HCEC 1CT (cell line): ENCODE measurements at places on chromosomes 13 and 19.

GRCh38 chr19:38095411-38096308, 128.4 kb downstream of the DPF1 start:
- peak; percentile 31 for DNase-seq

DNA sequence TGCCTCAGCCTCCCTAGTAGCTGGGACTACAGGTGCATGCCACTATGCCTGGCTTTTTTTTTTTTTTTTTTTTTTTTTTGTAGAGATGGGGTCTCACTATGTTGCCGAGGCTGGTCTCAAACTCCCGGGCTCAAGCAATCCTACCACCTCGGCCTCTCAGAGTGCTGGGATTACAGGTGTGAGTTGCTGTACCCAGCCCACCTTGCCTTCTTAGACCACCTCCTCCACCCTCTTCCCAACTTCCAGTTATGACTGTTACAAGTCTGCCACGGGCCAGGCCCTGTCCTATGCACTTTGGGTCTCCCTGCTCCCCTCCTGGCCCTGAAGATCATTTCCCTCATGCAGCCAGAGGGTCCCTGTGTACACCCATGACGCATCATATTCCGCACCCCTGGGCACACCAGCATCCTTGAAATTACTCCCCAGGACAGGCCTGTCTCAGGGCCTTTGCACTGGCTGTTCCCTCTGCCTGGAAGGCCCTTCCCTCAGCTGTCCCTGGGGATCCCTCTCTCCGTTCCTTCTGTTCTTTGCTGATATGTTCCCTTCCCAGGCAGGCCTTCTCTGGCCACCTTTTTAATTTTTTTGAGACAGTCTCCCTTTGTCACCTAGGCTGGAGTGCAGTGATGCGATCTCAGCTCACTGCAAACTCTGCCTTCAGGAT, 3.0 kb downstream of the LGALS4 start:
- DNase-seq, result no peak

DNA sequence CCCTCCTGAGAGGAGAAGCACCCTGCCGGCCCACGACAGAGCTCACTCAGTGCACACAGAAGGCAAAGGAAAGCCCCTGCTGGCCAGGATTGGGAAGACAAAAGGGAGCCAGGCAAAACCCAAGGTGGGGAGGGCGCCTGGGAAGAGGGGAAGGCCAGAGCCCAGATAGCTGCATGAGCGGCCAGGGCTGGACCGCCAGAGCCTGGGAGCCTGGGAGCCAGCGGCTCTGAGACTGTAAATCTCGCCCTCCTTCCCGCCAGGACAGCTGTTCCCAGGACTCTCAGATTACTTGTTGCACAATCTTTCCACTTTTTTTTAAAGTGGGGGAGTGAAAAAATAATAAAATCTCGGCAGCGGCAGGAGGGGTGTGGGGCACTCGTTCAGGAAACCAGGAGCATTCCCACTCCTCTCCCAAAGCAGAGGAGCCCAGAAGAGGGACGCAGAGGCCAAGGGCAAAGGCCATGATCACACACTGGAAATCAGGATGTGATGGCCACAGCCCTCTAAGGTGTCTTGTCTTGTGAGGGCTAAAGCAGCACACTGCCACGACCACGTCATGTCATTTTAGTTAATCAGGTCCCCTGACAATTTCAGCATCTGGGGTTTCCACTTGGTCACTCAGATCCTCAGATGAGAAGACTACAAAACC, 19.6 kb upstream of the EPHX3 start:
- peak; percentile 90 for DNase-seq

DNA sequence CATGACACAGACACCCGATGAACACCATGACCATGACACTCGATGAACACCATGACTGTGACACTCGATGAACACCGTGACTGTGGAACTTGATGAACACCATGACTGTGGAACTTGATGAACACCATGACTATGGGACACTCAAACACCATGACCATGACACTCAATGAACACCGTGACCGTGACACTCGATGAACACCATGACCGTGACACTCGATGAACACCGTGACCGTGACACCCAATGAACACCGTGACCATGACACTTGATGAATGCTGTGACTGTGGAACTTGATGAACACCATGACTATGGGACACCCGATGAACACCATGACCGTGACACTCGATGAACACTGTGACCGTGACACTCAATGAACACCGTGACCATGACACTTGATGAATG, 31.5 kb downstream of the ZFR2 start:
- no peak for DNase-seq

DNA sequence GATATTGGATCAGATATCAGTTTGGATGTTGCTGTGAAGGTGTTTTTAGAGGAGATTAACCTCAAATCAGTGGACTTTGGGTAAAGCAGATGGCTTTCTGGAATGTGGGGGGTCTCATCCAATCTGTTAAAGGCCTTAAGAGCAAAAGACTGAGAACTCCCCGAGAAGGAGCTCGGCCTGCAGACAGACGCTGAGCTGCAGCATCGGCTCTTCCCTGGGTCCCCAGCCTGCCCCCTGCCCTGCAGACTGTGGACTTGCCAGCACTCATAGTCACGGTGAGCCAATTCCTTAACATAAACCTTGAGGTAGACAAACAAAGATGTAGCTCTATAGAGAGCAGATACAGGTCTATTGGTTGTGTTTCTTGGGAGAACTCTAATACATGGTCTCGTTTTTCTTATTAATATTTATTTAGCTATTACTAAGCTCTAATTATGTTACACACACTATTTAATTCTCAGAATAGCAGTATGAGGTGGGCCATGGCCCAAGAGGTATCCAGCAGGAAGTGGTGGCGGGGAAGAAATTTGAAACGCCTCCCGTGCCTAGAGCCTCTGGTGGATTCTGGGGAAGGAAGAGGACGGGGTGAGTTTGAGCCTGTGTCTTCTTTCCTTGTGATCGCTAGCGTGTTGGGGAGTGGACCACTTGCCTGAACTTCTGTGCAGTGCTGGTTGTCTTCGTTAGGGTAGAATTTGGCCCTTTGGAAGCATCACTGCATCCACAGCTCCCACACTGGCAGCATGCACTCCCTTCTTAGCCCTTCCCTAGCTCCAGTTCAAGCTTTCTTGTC, 305.3 kb downstream of the TEX29 start:
- no peak for DNase-seq
